DMS153 (cell line): ENCODE measurements at places on chromosomes 1 and 21.

GRCh38 chr1:12063141-12064072 is at the start of gene TNFRSF8:
Gene TNFRSF8 (plus strand): TSS chr1:12063303. CDS start chr1:12063599, 296 bp downstream.
- no peak for DNase-seq

DNA sequence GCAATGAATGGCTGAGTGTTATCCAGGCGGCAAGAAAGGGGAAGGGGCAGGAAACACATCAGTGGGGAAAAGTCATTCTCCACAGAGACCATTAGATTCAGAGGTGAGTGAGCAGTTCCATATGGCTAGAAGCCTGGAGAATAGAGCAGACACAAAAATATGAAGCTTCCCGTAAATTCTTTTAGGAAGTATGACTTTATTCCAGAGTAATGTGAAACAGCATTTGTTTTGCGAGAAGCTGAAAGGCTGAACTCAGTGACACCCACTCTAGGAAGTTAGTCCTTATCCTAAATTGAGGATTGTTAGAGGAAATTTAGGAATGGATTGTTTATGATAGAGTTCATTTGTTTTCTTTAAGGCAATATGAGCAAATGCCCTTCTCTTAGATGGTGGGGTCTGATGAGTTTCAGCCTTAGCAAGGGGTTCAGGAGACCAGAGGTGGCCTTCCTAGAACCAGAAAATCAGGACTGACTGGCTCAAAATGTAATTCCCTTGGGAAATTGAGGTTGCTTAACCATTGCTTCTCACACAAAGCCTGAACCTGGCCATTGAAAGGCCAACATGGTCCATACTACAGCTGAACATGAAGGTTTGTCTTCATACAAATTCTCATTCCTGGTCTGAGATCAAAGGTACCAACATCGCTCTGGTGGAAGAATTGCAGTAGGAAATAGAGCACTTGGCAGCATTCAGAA is 167.5 kb downstream of the TPR start:
- no peak for DNase-seq

DNA sequence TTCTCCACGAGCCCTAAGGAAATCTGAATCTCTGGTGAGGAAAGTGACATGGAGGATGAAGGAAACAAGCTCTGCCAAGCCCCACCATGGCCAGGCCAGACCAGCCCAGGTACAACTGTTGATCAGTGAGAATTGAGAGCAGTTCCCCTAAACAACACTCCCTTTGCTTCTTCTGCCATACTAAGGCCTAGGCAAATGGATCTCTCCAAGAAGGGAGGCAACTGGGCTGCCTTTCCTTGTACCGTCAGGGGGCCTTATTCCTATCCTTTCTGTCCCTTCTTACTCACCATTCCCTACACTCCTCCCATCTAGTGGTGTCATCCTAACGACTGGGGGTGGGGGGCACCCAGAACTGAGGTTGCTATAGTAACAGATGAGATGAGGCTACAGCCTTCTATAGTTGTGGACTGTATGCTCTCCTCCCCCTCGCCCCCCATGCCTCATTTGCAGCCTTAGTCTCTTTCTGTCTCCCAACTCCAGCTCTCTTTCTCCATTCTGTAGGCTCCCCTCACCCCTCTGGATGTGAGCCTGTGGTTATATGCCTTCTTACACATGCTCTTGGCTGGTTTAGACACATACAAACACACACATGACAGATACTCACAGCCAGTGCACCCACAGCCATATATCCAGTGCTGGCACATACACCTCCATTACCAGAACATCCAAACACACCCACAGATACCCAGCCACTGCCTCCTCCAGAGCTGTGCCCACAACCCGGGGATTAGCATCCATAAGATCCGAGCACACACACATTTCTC is 3.6 kb downstream of the PEA15 start:
- DNase-seq, result no peak

DNA sequence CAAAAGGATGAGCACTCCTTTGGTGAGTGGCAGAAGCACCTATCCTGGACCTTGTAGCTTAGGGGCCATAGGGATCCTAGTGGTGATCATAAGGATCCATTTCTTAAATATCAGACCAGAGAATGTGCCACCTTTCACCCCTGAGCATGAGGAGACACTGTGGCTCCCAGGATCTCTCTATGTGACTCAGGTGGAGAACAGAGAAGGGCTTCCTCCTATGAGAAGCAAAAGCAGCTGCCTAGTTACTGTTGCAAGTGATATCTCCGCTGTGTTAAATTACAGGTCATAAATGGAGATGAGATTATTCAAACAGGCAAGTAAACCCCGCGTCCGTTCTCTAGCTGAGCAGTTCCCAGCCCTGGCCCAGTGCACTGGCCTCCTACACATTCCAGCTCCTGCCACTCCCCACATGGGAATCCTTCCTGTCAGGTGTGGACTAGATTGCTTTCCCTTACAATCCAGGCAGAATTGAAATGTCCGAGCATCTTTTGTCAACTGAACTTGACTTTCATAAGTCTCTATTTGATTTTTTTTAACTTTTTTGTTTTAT is 26.3 kb downstream of the CLEC20A start:
- DNase-seq, result no peak

GRCh38 chr1:213852107-213852506 is 135.7 kb upstream of the PROX1 start:
- no peak for DNase-seq

DNA sequence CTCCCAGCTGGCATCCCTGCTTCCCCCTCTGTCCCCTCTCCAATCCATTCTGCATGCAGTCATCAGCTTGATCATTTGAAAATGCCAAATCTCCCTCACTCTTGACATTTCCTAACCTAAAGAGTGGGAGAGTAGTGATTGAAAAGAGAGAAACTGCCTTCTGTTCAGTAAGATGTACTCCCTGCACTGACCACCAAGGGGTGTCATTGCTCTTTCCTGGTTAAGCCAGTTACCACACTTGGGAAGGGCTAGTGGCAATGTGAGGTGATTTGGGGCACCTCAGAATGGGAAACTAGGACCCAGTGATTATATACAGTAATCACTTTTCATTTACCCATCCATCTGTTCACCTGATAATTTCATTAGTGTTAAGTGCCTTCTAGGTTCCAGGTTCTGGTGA is 6.9 kb upstream of the TMEM269 start:
- DNase-seq, result peak; percentile 19

GRCh38 chr1:72003092-72003491 is 279.2 kb downstream of the NEGR1 start:
- no peak for DNase-seq
